NCI-H2081 treated with DMSO at 0.1 percent for 48 hours (cell line): ENCODE measurements at places on chromosomes 1 and 21.

- no peak for DNase-seq
Measured at GRCh38 chr1:38644092-38644491, 215.5 kb downstream of the RRAGC start.

GRCh38 chr21:19011451-19011850 is 607.9 kb upstream of the TMPRSS15 start:
- no peak for DNase-seq

GRCh38 chr1:246200225-246200624 is 306.9 kb downstream of the SMYD3 start:
- no peak for DNase-seq

- DNase-seq, result no peak
Measured at GRCh38 chr1:35278886-35279554, 10.5 kb downstream of the ZMYM4 start.
